ENCODE measurements at places on chromosomes 2 and 18. TPM values are rescaled to one million over a fixed set of nuclear protein-coding genes. Genes with fewer than 3 reads are reported as not detected.

The TUBA4B gene
- not detected for polyA plus RNA-seq

The TDRD15 gene
- polyA plus RNA-seq, result not detected

The IL1RL2 gene
- polyA plus RNA-seq, result 0.90 TPM

The TCF4 gene
- polyA plus RNA-seq, result 96.8 TPM

The LAMA1 gene
- polyA plus RNA-seq, result 4.8 TPM

The SLC9A2 gene
- 1.6 TPM for polyA plus RNA-seq

The LCT gene
- not detected for polyA plus RNA-seq

Data from muscle of back (tissue), 13 donors.